Sigmoid colon (tissue), 7 donors: ENCODE measurements at places on chromosomes 1 and 21. TPM values are rescaled to one million over a fixed set of nuclear protein-coding genes. Genes with fewer than 3 reads are reported as not detected.

The RIIAD1 gene
- total RNA-seq = not detected

The RGS1 gene
- 82.4 TPM for total RNA-seq

The RGS7 gene
- total RNA-seq = 1.8 TPM

The NPR1 gene
- total RNA-seq = 11.1 TPM

The DPYD gene
- 56.1 TPM for total RNA-seq

The TMEM269 gene
- not detected for total RNA-seq

The TMEM240 gene
- 16.3 TPM for total RNA-seq

The FLG2 gene
- total RNA-seq = not detected

- no peak for DNase-seq
- no peak overlapping the region for H3K4me3 ChIP-seq
- H3K4me1 ChIP-seq = peaks cover 53% of the 10 kb centered on the region
- H3K27me3 ChIP-seq = no peaks in the 10 kb centered on the region
- no peak overlapping the region for H3K27ac ChIP-seq
Measured at GRCh38 chr1:210260096-210260495, 27.5 kb downstream of the SERTAD4 start.

GRCh38 chr21:44497703-44498126, 42.3 kb downstream of the KRTAP10-1 start:
- H3K36me3 ChIP-seq = no peaks in the 10 kb centered on the region
- no peak overlapping the region for H3K4me3 ChIP-seq
- H3K27ac ChIP-seq = no peak overlapping the region

DNA sequence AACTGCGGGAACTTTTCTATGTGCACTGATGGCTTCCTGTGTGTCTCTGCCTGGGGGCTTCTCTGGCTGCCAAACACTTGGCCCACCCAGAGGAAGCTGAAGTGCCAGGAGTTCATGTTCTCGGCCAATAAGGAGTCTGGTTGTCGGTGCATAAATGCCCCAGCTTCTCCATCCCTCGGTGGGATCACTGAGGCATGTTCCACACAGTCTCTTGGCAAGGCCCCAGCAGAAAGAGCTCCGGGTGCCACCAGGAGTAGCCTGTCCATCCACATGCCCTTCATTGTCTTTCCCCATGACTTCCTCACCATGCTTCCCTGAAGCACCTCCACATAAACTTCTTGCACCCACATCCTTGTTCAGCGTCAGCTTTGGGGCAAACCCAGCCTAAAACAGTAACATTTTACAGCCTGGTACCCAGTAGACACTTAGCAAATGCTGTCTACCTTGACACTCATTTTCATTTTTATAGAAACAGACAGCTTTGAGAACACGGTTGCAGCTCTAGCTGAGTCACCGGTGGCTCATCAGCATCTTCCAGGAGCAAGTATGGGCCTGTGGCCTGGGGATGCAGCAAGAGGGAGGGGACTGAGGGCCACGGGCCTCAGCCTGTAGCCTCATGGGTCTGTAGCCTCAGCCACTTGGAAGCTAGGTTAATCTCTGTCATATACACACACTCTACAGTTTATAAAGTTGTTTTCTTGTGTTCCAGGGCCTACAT, 14.8 kb upstream of the CDCP2 start:
- H3K4me1 ChIP-seq = no peaks in the 10 kb centered on the region
- H3K4me3 ChIP-seq = no peak overlapping the region
- H3K27ac ChIP-seq = no peak overlapping the region
- no peak for DNase-seq

GRCh38 chr1:30607723-30608122, 115.7 kb downstream of the MATN1 start:
- H3K27ac ChIP-seq = no peak overlapping the region
- peaks cover 9% of the 10 kb centered on the region for H3K27me3 ChIP-seq
- H3K36me3 ChIP-seq = no peaks in the 10 kb centered on the region
- no peaks in the 10 kb centered on the region for H3K4me1 ChIP-seq
- no peak for DNase-seq

DNA sequence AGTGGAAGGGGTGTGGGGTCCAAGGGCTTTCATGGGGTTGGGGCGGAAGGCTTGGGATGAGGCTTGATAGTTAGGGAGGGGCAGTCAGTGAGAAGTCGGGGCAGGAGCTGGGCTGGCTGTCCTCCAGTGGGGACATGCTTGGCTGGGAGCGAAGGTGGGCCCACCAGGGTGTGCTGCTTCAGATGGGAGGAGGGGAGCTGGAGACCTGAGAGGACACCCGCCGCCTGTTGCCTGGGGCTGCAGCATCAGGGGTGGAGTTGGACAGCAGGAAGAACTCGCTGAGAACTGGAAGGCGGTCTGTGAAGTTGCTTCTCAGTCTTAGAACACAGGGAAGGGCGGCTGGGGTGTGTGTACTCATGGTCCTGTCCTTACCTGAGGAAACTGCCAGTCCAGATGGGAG, 1.6 kb downstream of the THEM5 start:
- peaks cover 24% of the 10 kb centered on the region for H3K27me3 ChIP-seq
- H3K27ac ChIP-seq = no peak overlapping the region
- H3K4me3 ChIP-seq = no peak overlapping the region
- no peaks in the 10 kb centered on the region for H3K36me3 ChIP-seq
- no peak for DNase-seq

DNA sequence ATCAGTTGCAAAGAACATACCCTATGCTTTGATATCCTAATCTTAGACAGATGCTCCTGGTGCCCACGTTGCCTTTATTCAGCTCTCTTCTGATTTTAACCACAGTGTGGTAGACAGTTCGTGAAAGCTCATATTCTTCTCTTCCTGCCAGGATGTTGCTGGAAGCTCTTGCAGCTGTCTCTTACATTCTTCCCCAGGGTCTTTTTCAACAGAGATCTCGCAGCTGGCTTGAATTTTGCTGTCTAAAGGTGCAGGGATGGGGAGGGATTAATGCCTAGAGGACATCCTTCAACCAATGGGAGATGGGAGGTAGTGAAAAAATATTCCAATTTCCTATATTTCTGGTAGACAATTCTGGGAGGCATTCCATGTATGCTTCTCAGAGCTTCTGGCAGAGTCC, 150.0 kb upstream of the APP start:
- no peaks in the 10 kb centered on the region for H3K27me3 ChIP-seq
- H3K27ac ChIP-seq = no peak overlapping the region
- no peak overlapping the region for H3K4me3 ChIP-seq
- DNase-seq = no peak
- no peaks in the 10 kb centered on the region for H3K4me1 ChIP-seq

DNA sequence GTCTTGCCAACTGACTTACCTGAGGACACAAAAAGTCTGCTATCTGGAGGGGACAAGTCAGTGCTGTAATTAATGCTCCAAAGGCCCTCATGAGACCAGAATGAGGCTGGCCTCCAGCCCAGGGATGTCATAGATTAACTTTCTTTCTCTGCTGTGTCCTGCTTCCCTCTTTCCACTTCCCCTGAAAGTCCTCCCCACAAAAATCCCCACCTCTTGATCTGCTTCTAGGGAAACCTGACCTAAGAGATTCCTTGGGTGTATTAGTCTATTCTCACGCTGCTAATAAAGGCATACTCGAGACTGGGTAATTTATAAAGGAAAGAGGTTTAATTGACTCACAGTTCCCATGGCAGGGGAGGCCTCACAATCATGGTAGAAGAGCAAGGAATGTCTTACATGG, 39.2 kb downstream of the RUNX3 start:
- no peaks in the 10 kb centered on the region for H3K4me1 ChIP-seq
- no peak for DNase-seq
- no peak overlapping the region for H3K4me3 ChIP-seq
- no peaks in the 10 kb centered on the region for H3K27me3 ChIP-seq
- no peaks in the 10 kb centered on the region for H3K36me3 ChIP-seq
- no peak overlapping the region for H3K27ac ChIP-seq

- no peak for DNase-seq
- no peaks in the 10 kb centered on the region for H3K4me1 ChIP-seq
- no peak overlapping the region for H3K4me3 ChIP-seq
- no peak overlapping the region for H3K27ac ChIP-seq
- no peaks in the 10 kb centered on the region for H3K27me3 ChIP-seq
Measured at GRCh38 chr1:26598890-26599289, 69.3 kb downstream of the RPS6KA1 start.

DNA sequence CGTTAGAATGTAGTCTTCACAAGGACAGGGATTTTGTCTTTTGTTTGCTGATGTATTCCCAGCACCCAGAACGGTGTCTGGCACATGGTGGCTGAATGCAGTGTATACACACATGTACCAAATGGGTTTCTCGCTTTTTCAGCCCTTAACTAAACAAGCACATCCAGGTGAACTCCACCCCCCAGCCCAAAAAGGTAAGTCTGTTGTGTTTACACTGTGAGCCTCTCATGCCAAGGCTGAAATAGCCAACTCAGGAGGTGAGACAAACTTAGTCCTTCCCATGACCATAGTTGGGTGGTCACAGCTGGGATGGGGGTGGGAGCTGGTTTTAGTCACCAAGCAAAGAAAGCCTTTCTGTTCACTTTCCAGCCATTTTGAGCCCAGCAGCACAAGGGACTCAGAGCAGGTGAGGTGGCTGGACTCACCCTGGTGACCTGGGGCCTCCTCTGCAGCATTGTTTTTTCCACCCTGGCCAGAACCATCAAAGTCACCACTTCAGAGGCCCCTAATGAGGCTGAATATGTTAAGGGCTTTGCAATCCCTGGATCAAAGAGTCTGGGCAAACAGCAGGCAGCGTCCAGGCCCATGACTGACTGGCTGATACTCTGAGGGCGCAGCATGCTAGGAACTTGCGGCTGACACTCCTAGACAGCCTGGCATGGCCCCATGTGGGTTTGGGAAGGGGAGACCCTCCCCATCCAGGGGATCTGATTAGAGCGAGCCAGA, 8.7 kb downstream of the TENT5B start:
- peaks cover 33% of the 10 kb centered on the region for H3K36me3 ChIP-seq
- DNase-seq = no peak
- H3K27me3 ChIP-seq = no peaks in the 10 kb centered on the region
- H3K4me1 ChIP-seq = no peaks in the 10 kb centered on the region

- H3K36me3 ChIP-seq = peaks cover 5% of the 10 kb centered on the region
- H3K27me3 ChIP-seq = peaks cover 18% of the 10 kb centered on the region
- no peak for DNase-seq
Measured at GRCh38 chr1:2563205-2563604, 7.0 kb downstream of the TNFRSF14 start.

DNA sequence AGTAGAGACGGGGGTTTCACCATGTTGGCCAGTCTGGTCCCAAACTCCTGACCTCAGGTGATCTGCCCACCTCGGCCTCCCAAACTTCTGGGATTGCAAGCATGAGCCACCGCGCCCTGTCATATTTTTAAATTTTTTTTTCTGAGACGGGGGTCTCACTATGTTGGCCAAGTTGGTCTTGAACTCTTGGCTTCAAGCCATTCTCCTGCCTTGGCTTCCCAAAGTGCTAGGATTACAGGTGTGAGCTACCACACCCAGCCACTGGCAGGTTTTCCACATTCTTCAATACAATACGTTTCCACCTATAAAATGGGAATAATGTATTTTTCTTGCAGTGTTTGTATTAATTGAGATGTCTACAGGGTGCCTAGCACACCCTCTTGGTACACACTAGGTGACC, 3.4 kb upstream of the LEFTY1 start:
- H3K27me3 ChIP-seq = no peaks in the 10 kb centered on the region
- no peaks in the 10 kb centered on the region for H3K4me1 ChIP-seq
- no peak overlapping the region for H3K4me3 ChIP-seq
- H3K36me3 ChIP-seq = no peaks in the 10 kb centered on the region

- H3K27ac ChIP-seq = no peak overlapping the region
- peaks cover 11% of the 10 kb centered on the region for H3K4me1 ChIP-seq
- no peak for DNase-seq
- no peaks in the 10 kb centered on the region for H3K36me3 ChIP-seq
Measured at GRCh38 chr1:7993593-7994479, 32.3 kb downstream of the ERRFI1 start.

GRCh38 chr1:12610305-12610935, 7.6 kb downstream of the DHRS3 start:
- DNase-seq = no peak
- no peak overlapping the region for H3K4me3 ChIP-seq
- H3K27ac ChIP-seq = no peak overlapping the region
- no peaks in the 10 kb centered on the region for H3K4me1 ChIP-seq
- H3K36me3 ChIP-seq = no peaks in the 10 kb centered on the region
- H3K27me3 ChIP-seq = no peaks in the 10 kb centered on the region

DNA sequence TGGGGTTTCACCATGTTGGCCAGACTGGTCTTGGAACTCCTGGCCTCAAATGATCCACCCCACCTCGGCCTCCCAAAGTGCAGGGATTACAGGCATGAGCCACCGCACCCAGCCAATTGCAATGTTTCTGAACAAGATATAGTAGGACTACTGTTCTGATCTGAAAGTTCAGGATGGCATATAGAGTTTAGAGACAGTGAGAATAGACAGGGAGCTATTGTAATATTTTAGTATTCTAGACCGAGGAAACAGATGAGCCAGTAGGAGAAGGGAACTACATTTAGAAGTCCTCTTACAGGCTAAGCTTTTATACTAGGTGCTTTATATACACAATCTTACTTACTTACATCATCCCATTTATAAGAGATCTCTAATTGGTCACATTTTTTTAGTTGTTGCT, 33.1 kb downstream of the SOAT1 start:
- no peak overlapping the region for H3K4me3 ChIP-seq
- no peak for DNase-seq
- no peak overlapping the region for H3K27ac ChIP-seq
- H3K36me3 ChIP-seq = peaks cover 3% of the 10 kb centered on the region
- no peaks in the 10 kb centered on the region for H3K4me1 ChIP-seq
- no peaks in the 10 kb centered on the region for H3K27me3 ChIP-seq

DNA sequence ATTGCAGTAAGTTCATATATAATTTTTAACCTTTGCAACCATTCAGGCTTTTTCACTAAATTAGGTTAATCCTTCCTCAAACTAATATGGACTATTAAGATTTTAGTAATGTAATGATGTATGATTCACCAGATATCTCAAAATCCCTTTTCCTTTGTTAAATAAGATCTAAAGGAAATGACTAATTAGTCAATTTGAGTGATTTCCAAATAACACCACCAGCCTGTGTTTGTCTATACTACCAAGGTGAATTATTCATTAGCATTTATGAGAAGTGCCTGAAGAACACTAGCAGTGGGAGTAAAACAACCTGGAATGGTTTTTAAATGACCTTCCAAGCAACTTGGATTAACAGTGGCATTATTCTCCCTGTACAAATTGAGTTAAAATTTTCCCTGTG, 670.6 kb upstream of the PKN2 start:
- no peaks in the 10 kb centered on the region for H3K36me3 ChIP-seq
- no peaks in the 10 kb centered on the region for H3K27me3 ChIP-seq
- no peak overlapping the region for H3K4me3 ChIP-seq

- peaks cover 34% of the 10 kb centered on the region for H3K27me3 ChIP-seq
- H3K27ac ChIP-seq = no peak overlapping the region
- no peaks in the 10 kb centered on the region for H3K36me3 ChIP-seq
- H3K4me1 ChIP-seq = no peaks in the 10 kb centered on the region
Measured at GRCh38 chr1:156149374-156150332, 3.7 kb upstream of the SEMA4A start.
